Motor neuron (in vitro differentiated cells): ENCODE measurements at places on chromosomes 1 and 21. TPM values are rescaled to one million over a fixed set of nuclear protein-coding genes. Genes with fewer than 3 reads are reported as not detected.

DNA sequence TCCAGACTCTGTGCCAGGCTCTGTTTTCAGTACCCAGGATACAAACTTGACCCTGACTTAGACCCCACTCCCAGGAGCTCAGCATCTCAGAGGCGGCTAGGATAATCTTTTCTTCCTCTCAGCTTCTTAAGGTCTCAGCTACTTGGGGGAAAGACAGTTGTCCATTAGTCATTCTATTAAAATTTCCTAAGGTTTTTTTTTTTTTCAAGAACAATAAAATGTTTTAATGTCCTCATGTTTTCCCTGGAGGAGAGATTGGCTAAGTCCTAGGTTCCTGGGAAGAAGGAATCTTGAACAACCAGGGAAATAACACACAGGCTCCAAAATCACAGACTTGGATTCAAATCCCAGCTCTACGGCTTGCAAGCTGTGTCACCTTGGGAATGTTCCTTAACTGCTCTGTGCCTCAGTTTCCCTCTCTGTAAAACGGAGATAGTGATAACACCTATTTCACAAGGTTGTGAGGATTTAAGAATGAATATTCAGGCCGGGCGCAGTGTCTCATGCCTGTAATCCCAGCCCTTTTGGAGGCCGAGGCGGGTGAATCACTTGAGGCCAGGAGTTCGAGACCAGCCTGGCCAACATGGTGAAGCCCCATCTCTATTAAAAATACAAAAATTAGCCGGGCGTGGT, 33.0 kb downstream of the CDK18 start:
- ATAC-seq, result no peak

DNA sequence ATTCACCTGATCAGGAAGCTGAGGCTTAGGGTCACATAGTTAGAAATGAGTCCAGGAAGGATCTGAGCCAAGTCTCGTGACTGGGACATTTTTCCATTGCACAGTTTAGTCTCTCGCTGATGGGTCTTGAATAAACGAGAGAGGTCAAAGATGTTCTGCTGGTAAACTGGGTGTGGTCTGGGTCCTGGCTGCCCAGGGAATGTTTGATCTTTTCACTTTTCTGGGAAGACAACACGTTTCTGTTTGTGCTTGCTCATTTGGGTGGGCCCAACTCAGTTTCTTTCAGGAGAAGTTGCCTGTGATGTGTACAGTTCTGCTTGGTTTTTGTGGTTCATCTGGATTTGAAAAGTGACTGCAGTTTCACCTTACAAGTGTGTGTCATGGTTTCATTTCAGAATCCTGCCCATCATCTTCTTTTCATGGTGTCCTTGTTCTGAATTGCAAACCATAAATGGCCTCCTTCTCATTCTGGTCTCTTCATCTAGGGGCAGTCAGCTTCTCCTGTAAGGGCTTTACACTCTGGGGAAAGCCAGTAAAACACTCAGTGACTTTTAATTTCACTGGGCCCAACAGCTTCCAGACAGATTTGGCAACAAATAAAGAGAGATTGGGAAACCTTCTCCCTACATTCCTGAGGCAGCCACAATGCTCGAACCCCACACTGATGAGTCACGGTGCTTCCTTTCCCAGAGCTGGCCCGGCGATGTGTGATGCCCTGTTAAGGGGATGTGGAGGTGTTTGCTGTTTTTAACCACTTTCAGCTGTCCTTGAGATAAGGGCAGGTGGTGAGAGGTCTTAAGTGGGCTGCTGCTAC, 7.2 kb upstream of the TACSTD2 start:
- ATAC-seq, result no peak

DNA sequence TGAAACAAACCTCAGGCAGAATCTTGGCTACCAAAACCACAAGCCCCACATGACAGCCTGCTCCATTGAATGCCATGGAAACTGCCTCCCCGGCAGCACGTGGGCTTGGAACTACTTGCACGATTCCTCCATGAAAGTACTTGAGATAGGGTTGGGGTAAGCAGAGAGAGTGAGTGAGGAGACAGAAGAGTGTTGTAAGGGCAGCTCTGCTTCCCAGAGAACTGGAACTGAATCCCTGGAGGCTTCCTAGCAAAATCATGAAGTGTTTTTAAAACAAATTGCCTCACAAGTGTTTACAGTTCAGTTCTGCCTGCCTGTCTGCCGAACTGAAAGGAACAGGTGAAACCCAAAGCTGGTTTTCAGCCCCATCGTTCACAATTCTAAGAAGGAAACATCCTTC, 35.3 kb upstream of the DNASE2B start:
- peak; percentile 9 for ATAC-seq

- ATAC-seq, result peak; percentile 96
Measured at GRCh38 chr1:65924471-65924870, 131.8 kb downstream of the PDE4B start.

The NVL gene
- 43.7 and 51.4 TPM in 2 replicates for total RNA-seq

GRCh38 chr1:220421508-220421907, 106.4 kb upstream of the MARK1 start:
- ATAC-seq, result no peak

GRCh38 chr21:16678429-16679160, 834.2 kb upstream of the CXADR start:
- ATAC-seq, result no peak

GRCh38 chr1:30049748-30050296, 673.6 kb downstream of the MATN1 start:
- no peak for ATAC-seq

The SPATA17 gene
- 7.2 and 8.3 TPM in 2 replicates for total RNA-seq

DNA sequence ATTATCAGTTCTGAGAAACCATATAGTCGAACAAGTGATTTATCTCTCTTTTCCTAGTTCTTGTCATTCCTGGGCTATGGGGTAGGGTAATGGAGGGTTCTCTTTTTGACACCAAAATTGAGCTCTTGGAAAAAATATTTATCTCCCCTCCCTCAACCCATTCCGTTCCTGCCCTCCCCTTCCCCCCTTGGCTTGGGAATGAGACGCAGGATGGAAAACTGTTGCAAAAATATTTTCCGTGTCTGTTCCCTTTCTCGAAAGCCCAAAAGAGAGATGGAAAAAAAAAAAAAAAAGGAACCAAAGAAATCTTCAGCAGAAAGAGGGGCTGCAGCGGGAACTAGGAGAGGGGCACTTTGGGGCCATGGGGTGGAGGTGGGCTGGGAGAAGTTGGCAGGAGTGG, 766 bp downstream of the ATP2B4 start:
- ATAC-seq, result no peak

The VHLL gene
- total RNA-seq, result 0.32 and 0.46 TPM in 2 replicates

DNA sequence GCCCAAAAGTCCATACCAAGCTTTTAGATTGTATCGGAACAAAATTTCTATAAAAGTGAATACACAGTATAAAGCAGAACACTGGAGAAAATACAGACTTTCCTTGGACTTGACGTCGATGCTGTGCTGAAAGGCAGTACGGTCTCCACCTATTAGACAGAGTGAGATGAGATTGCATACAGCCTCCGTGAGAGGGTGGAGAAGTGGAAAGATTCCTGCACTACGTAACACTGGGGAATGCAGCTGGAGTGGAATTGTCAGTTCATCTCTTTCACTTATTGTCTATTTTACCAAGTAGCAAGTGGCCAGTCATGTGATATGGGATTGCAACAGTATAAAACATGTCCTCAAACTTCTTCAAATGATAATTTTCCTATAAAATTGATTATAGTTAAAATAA, 209.5 kb downstream of the ZP4 start:
- no peak for ATAC-seq

DNA sequence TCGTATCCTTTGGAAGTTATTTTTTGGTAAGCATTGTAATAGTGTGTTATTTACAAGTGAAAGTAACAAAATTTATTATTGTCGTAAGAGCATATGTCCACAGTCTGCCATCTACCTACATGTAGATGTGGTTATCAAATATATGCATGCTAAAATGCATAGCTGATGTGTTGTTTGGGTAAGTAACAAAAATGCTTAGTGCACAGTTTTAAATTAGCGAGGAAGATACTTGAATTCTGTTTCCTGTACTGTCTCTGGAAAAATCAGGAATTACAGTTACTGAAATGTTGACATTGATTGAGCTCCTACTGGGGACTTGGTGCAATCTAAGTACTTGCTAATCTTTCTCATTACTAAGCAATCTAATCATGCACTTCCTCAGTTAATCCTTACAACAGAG, 14.3 kb downstream of the WDR64 start:
- no peak for ATAC-seq

DNA sequence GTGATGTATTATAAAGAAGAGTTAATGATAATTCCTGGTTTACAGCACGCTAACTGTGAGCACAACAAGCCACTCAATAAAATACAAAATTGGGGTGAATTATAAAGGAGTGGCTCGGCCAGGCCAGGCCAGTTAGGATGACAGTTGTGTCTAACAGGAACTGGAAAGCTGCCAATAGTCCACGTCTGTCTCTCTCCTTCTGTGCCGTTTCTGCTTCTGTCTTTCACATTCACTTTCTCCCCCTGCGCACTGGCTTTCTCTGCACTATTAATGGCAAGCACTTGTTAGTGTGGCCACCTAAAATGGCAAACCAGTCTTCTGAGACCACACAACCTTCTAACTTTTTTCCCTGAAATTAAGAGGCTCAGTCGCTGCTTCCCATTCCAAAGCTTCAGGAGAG, 394.3 kb downstream of the NTNG1 start:
- ATAC-seq, result no peak

GRCh38 chr1:186819563-186819962, 9.2 kb upstream of the PLA2G4A start:
- no peak for ATAC-seq

The BATF3 gene
- total RNA-seq, result 0.64 and 2.1 TPM in 2 replicates
